ENCODE measurements at places on chromosomes 5 and 9.
A peak's percentile ranks its signal among the peaks of the same experiment; 100 is the strongest.

DNA sequence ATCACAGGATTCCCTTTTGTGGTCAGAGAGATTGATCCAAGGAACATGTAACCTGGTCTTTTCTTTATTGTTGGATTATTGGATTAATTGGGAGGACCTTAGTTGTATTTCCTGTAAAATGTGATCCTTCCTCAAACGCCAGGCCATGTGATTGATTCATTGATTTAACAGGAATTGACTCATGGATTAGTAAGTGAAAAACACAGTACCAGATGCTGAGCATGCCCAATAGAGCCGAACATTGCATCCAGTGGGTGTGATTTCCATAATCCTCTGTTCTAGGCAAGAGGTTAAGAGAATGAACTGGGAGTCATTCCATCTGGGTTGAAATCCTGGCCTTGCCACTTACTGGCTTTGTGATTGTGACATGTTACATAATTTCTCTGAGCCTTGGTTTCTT lies 522.3 kb downstream of the MAT2B start:
- no peak for DNase-seq

DNA sequence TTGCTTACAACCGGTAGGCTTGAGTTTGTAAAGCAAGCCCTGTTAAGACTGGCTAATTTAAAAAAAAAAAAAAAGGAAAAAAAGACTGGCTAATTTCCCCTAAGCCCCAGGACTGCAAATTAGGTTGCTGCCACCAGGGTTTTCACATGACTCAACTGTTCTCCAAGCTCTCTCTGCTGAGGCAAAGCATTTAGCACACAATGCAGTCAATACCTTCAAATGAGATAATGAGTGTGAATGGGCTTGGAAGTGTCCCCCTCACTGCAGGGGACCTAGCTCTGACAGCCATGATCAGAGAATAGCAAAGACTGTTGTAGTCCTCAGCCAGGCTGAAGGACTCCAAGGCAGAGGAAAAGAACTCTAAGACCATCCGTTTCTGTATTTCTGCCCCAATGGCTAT lies 42.8 kb upstream of the ZSWIM6 start:
- no peak for DNase-seq

GRCh38 chr9:36717276-36717675 lies 144.6 kb downstream of the MELK start:
- no peak for DNase-seq

DNA sequence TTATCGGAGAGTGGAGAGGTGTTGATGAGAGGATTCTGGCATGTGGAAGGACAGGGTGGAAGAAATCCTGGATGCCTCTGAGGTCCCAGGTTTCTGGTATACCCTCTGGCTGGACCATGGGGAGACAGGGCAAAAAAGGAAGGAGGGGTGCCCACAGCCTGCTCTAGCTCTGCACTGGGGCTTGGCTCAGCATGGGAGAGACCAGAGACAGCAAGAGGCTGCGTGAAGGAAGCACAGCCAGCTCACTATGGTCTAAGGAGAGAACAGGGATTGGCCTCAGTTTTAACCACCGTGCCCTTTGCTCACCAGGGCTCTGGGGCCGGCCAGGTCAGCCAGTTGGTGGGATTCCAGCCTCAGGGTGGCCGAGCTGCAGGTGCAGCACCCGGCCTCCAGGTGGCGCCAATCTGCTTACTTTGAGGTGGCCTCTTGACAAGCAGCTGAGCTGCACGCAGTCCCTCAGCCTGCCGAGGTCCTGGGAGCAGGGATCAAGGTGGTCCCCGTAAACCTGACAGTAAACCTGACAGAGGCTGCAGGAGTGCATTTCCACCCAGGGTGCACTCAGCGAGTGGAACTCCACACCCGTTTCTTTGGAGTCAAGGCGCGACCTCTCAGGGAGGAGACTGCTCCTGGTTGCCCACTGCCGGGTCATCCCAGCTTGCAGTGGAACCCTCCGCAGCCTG lies 25.0 kb upstream of the SPTLC1 start:
- peak; percentile 60 for DNase-seq

DNA sequence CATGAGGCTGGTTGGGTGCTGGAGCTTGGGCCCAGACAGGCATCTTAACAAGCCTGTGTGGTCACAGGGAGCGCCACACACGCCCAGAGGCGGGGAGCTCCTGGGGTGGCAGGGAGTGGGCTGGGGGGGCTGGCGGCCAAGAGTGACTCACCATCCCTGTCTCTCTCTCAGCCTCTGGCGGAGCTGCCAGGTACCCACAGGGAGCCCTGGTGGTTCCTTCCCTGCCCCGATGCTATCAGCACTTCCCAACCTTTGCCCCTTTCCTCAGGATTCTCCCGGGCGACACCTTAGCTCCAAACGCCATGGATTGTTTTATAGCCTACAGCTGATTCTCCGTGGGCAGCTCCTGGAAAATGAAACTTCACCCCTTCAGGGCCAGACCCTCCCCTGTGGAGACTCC lies 5.5 kb downstream of the SLC9A3 start:
- no peak for DNase-seq

DNA sequence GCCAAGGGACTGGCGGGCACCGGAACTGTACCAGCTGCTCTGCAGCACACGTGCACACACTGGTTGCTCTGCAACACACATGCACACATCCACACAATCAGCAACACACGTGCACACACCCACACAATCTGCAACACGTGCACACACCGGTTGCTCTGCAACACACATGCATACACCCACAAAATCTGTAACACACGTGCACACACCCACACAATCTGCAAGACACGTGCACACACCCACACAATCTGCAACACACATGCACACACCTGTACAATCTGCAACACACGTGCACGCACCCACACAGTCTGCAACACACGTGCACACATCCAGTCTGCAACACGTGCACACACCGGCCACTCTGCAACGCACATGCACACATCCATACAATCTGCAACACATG lies 17.9 kb downstream of the PLEKHG4B start:
- no peak for DNase-seq

GRCh38 chr9:108950168-108950567 lies 16.0 kb downstream of the ABITRAM start:
- no peak for DNase-seq

DNA sequence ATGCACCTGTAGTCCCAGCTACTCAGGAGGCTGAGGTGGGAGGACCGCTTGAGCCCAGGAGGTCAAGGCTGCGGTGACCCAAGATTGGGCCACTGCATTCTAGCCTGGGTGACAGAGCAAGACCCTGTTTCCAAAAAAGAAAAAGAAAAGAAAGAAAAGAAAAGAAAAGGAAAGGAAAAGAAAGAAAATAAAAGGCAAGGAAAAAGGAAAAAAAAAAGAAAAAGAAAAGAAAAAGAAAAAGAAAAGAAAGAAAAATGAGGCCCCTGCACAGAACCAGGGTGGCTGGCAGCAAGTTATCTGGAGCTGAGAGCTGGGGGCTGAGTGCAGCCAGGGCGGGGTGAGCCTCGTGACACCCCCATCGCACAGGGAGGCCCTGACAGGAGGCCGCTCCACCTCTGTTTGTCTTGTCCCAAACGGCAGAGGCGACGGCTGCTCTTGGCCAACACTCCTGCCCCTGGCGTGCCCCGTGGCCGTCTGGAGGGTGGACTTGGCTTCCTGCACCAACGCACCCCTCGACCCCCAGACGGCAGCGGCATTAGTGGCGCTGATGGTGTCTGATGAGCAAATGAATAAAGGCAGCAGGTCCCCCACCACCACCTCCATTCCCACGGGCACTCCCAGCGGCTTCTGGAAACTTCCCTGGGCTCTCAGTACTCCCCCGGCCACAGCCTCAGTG lies 16.7 kb downstream of the EXD3 start:
- no peak for DNase-seq

- DNase-seq, result no peak
Observed at GRCh38 chr5:174387448-174387847, 336.9 kb upstream of the MSX2 start.

- no peak for DNase-seq
Observed at GRCh38 chr9:114856942-114857315, 51.1 kb upstream of the TNFSF15 start.

DNA sequence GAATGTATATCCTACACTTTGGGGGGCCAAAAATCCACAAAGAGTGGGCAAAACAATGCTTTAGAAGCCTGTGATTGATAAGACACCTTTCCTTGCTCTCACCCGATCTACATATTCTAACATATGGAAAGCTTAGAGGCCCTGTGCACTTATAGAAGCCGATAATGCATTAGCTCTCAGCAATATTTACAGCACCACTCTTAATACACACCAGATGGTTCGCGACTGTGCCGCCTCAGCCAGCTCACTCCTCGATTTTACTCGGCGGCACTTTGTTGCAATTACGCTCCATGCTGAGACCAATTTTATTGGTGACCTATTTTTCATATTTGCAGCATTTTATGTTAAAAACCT lies 18.8 kb downstream of the NR2F1 start:
- DNase-seq, result no peak

DNA sequence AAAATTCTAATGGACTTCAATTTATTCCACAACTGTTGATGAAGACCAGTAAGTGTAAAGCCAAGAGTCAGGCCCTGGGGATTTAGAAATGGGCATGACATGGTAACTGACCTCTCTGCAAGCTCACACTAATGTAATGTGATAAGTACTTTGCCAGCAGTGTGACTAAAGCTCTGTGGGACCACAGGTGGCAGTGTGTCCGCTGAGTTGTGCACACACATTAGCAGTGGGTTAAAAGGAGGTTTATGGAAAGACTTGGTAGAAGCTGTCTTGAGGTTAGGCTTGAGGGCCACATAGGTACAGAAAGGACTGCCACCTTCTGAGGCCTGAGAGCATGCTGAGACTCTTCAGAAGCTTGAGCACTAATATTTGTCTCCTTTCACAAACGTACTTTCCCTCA lies 67.6 kb downstream of the UBAP1 start:
- no peak for DNase-seq

GRCh38 chr9:136346927-136347465 lies 16.5 kb downstream of the DNLZ start:
- DNase-seq, result no peak
